ENCODE measurements at places on chromosomes 3 and 15.

DNA sequence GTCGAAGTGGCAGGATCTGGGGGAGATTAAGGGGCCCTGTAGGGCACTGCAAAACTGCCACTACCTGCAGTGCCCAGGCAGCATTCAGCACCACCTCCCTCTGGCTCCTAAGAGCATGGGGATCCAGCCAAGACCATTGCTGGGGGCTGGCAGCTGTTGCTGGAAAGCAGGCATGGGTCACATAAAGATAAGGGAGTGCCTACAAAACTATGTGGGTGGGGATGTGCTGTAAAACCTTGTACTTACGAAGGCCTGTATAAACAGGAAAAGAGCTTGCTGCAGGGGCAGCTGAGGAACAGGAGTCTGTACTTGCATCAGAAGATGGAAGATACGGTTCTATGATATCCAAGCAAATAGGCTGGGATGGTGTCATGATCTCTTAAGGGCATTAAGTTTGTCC, 27.1 kb downstream of the IL20RB start:
- peak; percentile 47 for DNase-seq

DNA sequence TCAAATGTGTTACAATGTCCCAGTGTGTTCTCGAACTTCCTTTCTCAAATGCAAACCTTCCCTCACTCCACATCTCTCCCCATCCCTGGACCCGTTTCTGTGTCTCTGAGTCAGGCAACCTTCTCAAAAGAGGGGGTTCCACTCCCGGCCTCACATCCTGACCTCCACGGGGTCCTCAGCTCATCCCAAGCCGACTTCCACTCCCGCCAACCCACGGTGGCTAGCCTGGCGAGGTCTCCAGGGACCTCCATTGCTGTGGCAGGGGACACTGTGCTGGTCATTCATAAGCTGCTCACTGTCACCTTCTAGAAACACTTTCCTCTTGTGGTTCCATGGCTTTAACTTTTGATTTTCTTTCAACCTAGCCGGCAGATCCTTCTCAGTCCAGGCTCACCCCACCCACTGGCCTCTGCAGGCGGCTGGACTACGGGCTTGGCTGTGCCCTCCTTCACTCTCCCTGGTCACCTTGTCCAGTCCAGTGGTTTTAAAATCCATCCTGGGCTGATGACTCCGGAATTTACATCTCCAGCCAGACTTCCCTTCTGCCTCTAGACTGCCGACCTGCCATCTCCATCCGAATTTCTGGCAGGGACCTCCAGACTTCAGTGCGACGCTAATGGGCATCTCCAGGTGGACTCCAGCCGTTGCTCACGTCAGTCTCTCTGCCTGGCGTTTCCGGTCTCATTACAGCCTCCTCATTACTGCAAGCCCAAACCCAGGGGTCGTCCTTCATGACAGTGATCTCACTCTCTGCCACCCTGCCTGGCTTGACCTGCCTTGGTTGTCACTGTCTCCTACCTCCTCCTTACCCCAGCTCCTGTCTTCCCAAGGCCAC, 20.0 kb downstream of the ABTB1 start:
- DNase-seq = no peak

GRCh38 chr15:47820057-47820746, 102.9 kb downstream of the SEMA6D start:
- no peak for DNase-seq

- no peak for DNase-seq
Measured at GRCh38 chr15:62440362-62441105, 275.4 kb upstream of the C2CD4B start.

DNA sequence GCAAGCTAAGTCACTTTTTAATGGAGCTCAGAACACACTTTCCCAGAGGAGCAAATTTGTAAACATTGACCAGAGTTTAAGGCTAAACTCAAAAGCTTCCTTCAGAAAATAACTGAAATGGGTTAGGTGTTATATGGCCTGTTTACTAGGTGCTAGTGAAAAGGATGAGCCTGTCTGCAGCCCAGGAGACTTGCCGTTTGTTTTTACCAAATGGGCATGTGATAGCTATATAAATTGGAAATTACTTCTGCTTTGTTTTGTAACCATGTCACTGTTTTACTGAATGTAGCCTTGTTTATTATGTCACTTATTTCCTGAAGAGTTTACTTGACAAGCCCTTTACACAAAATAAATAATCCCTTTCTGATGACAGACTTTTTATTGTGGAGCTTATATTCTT, 109.4 kb upstream of the THSD4 start:
- no peak for DNase-seq

GRCh38 chr3:160130071-160130470, 95.2 kb upstream of the C3orf80 start:
- no peak for DNase-seq

DNA sequence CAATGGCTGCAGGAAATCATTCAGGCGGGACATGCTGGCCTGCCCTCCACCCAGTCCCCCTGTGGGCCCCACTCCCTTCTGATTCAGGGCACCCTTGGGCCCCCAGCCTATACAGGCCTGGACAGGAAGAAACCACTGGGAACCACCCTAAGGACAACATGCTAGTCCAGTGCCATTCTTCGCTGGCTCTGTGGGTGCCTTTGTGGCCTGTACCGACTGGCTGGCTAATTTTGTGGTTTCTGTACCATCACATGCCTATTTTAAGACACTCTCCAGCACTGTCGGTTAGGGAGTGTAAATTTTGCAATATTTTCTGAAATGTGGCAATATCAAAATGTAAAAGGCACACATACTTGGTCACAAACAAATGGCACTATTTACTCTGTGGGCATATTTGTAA, 61.4 kb upstream of the POLG start:
- no peak for DNase-seq

- DNase-seq = no peak
Measured at GRCh38 chr15:69848096-69848495, 249.6 kb downstream of the TLE3 start.

- DNase-seq = no peak
Measured at GRCh38 chr3:73236867-73237266, 175.4 kb downstream of the EBLN2 start.

- peak; percentile 13 for DNase-seq
Measured at GRCh38 chr3:142098964-142099363, 50.4 kb downstream of the TFDP2 start.

- no peak for DNase-seq
Measured at GRCh38 chr15:101554115-101554915, 64.8 kb upstream of the PCSK6 start.

- no peak for DNase-seq
Measured at GRCh38 chr3:14959359-14959943, 12.1 kb downstream of the NR2C2 start.

DNA sequence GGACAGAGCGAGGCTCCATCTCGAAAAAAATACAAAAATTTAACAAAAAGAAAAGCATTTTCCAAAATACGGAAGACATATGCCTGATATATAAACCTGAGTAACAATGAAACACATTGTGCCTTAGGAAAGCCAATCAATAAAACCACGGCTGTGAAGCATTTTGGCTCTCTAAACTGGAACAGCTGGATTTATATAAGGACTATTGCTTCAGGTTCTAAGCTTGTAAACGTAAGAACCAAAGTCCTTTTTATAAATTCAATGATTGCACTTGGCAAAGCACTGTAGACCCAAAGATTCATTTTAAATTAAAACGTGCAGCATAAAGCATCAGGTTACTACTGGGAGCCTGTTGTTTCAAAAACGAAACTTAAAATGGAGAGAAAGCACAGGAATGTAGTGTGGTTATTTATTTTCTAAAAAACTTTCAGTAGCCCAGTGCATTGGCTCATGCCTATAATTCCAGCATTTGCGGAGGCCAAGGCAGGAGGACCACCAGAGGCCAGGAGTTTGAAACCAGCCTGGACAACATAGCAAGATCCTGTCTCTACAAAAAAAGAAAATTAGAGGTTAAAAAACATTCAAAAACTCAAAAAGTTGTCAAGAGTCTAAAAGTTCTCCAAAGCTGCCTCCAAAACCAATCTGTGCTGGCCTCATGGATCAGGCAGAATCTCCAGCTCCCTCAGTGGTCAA, 61.5 kb downstream of the USF3 start:
- DNase-seq = no peak

DNA sequence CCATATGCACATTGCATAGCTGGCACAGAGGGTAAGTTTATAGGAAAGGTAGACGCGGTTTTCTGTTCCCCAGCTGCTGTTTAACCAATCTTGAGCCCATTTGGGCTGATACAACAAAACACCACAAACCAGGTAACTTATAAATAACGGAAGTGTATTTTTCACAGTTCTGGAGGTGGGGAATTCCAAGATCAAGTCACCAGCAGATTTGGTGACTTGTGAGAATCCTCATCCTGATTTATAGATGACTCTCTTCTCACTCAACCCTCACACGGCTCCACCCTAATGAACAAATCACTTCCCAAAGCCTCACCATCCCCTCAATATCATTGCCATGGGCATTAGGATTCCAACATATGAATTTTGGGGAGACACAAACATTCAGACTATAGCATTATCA, 694.4 kb upstream of the NR2F2 start:
- DNase-seq = no peak

DNA sequence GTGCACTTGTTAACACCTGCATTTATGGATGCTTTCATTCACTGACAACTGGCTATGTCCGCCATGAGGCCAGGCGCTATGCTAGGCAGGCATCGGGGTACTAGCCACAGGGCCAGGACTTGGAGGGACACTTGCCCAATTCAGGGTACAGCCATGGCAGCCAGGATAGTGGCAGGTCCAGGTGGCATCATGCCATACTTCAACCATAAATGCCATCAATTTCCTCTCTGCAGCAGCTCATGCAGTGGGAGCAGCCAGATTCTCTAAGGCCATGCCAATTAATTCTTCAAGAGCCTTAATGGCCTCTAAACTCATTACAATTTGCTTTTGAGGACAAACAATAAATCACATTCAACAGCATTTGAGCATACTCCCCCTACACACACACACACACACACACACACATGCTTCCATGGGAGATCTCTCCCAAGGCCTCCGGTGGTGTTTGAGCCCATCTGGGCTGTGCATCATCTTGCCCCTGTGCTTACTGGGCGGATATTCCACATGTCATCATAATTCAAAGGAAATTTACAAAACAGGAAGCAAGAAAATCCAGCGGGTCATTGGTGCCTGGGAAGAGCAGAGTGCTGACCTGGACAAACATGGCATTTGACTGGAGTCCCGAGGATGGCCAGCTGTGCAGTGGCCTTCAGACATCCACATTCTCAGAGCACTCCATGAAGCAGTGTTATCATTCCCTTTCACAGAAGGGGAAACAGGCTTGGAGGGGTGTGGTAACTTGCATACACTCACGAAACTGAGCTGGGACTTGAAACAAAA, 109.1 kb downstream of the IQSEC1 start:
- DNase-seq = no peak

DNA sequence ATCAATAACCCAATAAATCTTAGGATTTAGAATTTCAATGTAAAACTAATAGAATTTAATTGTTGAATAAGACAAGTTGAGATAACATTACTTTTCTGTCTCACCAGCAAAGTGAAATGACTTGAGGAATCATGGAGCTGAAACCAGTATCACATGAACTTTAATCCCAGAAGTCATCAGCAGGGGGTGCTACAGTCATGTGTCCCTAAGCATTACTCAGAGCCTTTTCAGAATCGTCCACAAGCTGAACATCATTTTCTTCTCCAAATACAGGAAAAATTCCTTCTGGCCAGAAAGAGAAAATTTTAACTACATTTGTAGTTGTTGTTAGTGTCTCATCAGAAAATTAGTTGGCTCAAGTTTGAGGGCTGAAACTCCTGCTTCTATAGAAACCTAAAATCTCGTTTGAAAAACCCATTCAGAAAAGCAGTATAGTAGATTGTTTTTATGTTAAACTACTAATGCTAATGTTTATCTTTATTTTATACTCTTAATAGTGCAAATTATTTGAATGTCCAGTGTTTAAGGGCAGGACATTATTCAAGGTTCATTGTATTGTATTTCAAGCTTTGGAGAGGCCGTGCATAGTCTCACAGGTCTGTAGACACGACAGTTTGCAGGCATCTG, 384.1 kb downstream of the PLOD2 start:
- peak; percentile 49 for DNase-seq

GRCh38 chr3:142279965-142280590, 54.7 kb upstream of the GK5 start:
- DNase-seq = peak; percentile 78

- no peak for DNase-seq
Measured at GRCh38 chr3:53772562-53772961, 73.7 kb downstream of the CHDH start.

DNA sequence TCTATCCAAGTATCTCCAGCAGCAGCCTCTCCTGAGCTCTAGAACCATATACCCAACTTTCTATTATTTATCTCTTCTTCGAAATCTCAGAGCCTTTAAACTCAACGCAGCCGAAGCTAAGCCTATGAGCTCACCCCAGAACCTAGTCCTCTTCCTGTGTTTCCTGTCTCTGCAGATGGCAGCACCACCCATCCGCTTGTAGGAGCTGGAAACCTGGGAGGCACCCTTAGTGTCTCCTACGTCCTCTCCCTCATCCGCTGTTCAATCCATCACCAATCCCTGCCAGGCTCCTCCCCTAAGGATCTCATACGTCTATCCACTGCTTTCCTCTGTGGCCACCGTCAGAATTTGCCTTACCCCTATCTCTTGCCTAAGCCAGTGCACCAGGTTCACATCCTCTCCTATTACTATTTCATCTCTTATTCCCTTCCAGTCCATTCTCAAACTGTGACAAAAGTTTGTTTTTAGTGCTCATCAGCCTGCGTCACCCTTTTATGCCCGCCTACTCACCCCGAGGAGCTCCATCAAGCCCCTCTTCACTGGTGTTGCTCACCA, 9.6 kb downstream of the VGLL4 start:
- no peak for DNase-seq

- DNase-seq = no peak
Measured at GRCh38 chr3:190595179-190595795, 81.4 kb downstream of the IL1RAP start.

- DNase-seq = no peak
Measured at GRCh38 chr3:84547207-84547606, 411.6 kb upstream of the CADM2 start.

DNA sequence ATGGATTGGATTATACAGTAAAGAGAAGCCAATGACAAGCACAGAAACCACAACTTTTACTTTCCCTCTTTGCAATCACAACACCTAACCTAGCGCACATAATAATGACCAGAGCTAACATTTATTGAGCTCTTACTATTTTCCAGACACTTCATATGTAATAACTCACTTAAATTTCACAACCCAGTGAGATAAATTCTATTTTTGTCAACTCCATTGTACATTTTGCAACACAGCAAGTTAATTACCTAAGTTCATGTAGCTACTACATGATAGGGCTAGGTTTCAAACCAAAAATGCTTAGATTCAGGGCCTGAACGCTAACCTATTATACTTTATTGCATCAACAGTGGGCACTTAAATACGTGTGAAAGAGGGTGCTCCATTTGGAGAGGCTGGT, 89.5 kb downstream of the GADL1 start:
- no peak for DNase-seq

Measured in EL (cell line).